ENCODE measurements at places on chromosomes 1 and 21.

DNA sequence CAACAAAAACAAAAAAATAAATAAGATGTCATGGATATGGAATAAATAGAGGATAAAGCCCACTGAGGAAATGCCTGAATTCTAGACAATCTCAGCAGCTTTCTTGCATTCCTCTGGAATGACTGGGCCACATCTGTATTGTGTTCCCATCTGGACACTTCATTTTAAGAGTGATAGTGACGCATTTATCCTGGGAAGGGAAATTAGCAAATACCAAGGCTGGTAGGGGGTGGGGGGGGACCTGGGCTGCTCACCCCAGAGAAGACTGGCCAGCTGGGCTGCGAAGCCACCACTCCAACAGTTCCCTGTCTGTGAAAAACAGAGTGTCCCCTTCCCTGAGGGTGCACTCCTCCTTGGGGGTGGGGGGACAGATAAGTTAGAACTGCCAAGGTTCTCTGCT, 106.3 kb downstream of the HIVEP3 start:
- DNase-seq: no peak

GRCh38 chr1:197841883-197842553, 60.4 kb upstream of the C1orf53 start:
- DNase-seq: peak; percentile 17

- DNase-seq: no peak
Observed at GRCh38 chr1:53046930-53047329, 15.1 kb upstream of the PODN start.

GRCh38 chr1:100606438-100606837, 68.5 kb downstream of the GPR88 start:
- peak; percentile 39 for DNase-seq

GRCh38 chr1:80534606-80535360, 1266.0 kb upstream of the ADGRL2 start:
- DNase-seq: no peak

DNA sequence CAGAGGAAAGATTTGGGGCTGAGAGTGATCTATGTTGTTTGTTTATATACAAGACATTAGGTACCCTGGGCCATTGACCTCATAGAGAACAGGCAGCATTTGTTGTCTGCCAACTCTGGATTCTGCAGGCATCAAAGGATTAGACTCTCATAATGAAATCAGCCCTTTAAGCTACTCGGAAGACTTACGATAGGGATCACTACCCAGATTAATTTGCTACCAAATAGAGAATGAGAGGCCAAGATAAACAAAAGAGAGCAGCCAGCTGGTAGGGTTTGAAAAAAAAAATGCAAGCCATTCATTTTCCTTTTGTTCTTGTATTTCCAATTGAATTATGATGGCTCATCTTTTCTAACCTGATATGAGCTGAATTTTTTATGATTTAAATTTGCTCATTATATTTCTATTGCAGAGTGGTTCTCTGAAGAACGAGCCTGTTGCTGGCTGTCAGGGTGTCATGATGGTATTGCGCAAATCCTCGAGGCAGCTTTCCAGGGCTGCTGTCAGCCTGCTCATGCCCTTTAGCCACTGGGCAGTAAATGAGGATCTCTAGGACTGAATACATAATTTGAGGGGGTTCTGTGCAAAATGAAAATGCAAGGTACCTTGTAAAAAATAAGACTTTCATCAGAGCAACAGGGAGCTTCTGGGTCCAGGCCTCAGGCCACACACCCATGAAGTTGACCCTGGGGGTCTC, 116.4 kb upstream of the KCNJ15 start:
- no peak for DNase-seq

GRCh38 chr1:205535096-205535495, 30.6 kb downstream of the CDK18 start:
- DNase-seq: no peak

- no peak for DNase-seq
Observed at GRCh38 chr1:47410068-47410455, 6.0 kb upstream of the FOXE3 start.

DNA sequence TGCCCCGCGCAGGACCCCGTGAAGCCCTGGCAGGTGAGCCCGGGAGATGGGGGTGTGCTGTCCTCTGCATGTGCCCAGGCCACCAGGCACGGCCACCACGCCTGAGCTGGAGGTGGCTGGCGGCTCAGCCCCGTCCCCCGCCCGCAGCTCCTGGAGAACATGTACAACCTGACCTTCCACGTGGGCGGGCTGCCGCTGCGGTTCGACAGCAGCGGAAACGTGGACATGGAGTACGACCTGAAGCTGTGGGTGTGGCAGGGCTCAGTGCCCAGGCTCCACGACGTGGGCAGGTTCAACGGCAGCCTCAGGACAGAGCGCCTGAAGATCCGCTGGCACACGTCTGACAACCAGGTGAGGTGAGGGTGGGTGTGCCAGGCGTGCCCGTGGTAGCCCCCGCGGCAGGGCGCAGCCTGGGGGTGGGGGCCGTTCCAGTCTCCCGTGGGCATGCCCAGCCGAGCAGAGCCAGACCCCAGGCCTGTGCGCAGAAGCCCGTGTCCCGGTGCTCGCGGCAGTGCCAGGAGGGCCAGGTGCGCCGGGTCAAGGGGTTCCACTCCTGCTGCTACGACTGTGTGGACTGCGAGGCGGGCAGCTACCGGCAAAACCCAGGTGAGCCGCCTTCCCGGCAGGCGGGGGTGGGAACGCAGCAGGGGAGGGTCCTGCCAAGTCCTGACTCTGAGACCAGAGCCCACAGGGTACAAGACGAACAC, 1.8 kb downstream of the TAS1R3 start:
- no peak for DNase-seq

GRCh38 chr1:192159014-192159413, 752 bp downstream of the RGS18 start:
- DNase-seq: peak; percentile 28

DNA sequence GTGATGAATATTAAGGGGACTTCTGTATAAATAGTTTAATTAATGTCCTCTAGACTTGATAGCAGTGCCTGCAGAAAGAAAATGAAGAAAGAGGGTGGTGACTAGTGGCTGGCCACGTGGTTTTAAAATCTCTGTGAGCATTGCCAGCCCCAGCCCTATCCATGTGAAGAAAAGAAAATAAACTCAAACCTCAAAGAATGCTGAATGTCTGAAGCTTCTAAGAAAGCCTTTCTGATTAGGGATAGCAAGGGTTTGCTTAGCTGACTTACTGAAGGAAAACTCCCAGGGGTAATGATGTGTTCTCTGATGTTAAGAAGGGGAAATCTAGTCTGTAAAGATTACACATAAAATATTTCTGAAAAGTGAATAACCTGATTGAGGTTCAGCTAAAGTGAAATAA, 31.8 kb downstream of the ADGRL2 start:
- DNase-seq: no peak

DNA sequence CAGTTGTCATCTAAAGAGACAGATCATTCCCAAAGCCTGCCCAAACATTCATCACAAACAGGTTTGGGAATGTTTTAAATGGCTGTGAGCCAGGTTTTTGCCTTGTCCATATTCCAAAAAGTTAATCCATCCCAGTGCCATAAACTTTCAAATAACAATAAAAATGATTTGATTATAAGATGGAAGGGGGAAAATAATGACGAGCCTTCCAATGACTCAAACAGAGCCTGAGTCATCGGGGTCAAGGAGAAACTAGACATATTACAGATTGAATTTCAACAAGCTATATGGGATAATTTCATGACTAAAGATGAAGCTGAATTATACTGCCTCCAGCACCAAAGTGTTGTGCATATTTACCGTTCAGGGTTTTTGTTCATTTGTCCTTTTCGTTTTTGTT, 195.8 kb upstream of the PKN2 start:
- no peak for DNase-seq

DNA sequence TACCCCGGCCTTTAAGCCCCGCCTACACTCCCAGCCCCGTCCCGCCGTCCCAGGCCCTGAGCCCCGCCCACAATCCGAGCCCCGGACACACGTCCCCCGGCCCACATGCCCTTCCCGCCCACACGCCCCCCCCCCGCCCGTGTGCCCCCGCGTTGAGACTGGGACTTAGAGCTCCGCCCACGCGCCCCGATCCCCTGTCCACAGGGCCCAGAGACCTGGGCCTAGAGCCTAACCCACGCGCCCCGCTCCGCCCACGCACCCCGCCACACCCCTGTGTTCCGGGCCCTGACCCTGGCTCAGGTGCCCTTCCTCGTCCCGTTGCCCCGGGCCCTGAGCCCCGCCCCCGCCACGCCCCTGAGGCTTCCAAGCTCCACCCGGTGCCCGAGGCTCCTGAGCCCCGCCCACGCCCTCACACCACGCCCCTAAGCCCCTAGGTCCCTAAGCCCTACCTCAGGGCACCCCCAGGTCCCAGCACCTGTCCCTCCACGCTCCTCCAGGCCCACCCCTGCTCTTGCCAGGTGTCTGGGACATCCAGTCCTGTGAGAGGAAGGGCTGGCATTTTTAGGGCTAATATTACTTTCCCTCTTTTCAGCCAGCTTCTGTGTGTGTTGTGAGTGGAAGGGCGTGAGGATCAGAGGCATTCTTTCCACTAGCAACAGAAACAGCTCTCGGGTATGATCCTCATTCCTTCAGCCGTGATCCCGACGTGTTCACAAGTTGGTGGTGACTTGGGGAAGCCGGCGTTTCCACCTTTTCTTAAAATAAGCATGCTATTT, 552 bp upstream of the GPR157 start:
- peak; percentile 61 for DNase-seq

GRCh38 chr1:5511381-5512097, 480.7 kb downstream of the NPHP4 start:
- no peak for DNase-seq

DNA sequence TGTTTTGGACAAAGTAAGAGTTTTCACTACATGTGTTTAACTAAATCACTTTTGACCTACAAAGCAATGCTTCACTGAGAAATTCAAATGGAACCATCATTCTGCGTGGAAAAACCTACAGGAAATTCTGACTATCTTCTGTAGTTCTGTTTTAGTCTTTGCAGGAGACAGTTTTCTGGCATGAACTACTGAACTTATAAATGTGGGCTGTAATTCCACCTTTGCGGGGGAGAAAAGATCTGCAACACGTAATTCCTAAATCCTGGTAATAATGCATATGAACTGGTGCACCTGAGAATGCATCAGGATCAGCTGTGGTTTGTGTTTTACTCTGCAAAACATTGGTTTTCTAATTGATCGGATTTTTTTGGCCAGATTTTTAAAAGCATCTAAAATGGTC, 106.0 kb downstream of the VPS13D start:
- DNase-seq: no peak

DNA sequence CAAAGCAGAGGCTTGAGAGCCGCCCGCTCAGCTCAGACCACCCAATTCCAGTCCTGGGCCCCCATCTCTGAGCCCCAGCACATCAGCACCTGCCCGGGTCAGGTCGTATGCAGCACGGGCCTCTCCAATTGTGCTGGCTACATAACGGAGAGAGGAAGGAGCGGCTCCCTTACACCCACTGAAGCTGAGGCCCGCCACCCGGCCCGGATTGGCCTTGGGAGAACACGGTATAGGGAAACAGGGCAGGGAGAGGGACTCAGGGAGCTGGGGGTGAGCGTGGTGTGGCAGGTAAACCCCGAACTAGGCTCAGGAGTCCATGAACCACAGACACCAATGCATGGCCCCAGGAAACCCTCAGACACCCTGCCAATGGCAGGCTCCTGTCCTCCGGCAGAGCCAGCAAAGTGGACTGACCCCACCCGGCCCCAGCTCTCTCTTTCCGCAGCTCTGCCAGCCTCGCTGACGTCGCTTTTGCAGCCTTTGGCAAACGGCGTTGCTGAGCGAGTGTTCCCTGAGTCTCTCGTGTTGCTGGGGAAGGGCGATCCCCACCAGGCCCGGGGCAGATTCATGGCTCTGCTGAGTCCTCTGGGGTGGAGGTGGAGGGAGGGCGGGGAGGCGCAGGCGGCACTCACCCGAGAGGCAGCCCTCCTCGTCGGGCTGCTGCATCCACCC, 16.5 kb downstream of the MEGF6 start:
- DNase-seq: no peak

GRCh38 chr1:225980005-225980836, 18.9 kb downstream of the SDE2 start:
- DNase-seq: no peak

GRCh38 chr1:205760606-205761005, 10.6 kb upstream of the NUCKS1 start:
- DNase-seq: no peak

GRCh38 chr1:54500107-54500431, 48.0 kb upstream of the ACOT11 start:
- DNase-seq: no peak

- DNase-seq: no peak
Observed at GRCh38 chr1:27027575-27028250, 15.1 kb upstream of the TENT5B start.

GRCh38 chr1:89739013-89739843, 81.6 kb upstream of the LRRC8D start:
- DNase-seq: no peak

- DNase-seq: no peak
Observed at GRCh38 chr21:42997053-42997452, 22.7 kb downstream of the PKNOX1 start.

DNA sequence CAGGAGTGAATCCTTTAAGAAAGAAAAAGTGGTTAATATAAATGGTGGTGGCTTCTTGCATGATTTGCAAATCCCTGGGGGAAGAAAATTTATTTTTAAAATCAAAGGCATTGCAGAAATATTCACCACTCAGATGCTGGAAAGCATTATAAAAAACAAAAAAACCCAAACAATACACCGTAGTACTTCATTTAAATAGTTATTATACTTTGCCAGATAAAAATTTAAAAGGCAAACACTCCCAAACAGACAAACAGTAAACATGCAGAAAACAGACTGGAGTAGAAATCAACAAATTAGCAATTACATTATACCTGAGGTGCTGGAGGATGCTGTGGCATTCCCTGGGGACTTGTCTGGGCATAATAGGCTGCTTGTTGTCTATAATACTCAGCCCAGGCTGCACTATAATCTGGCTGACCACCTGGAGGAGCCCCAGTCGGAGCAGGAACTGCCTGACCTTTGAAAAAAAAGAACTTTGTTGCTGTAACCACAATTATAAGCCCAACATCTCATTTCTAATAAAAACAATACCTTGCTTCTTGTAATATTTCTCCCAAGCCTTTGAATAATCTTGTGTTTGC, 29.9 kb downstream of the FUBP1 start:
- DNase-seq: no peak

- DNase-seq: no peak
Observed at GRCh38 chr21:28439788-28440187, 552.9 kb downstream of the LTN1 start.

GRCh38 chr1:52613636-52614373, 11.6 kb downstream of the GPX7 start:
- no peak for DNase-seq

DNA sequence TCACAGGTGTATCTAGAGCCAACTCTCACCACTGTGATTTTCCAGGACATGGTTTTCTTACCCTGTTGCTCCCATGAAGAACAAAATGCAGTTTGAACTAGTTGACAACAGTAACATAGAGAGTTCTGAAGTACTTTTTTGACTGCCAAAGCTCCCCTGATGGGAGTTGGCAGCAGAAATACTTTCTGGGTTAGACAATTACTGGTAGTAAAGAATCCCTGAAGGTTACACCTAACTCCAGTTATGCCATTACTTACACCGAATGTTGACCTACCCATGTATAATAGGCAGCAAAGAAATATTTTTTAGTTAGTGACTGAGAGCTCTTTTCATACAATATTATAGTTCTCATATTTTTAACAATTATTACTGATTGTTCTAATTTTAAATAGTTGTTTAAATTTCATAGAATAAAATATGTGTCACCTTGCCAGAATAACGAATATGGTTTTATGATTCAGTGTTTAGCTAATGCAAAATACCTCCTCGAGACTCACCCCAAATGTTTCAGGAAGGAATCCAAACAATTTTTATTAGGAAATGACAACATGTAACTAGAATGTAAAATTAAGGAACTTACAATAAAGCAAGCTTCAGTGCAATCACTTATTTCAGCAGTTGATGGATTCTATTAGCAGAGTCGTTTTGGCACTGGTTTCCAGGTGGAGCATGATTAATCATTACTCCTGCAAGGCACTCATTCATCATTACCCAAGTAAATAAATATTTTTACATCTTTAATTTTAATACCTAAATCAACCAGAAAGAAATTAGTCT, 237.6 kb downstream of the MRPL39 start:
- DNase-seq: no peak

Measured in HL-60 (cell line).